ENCODE measurements at places on chromosomes 4 and X.

DNA sequence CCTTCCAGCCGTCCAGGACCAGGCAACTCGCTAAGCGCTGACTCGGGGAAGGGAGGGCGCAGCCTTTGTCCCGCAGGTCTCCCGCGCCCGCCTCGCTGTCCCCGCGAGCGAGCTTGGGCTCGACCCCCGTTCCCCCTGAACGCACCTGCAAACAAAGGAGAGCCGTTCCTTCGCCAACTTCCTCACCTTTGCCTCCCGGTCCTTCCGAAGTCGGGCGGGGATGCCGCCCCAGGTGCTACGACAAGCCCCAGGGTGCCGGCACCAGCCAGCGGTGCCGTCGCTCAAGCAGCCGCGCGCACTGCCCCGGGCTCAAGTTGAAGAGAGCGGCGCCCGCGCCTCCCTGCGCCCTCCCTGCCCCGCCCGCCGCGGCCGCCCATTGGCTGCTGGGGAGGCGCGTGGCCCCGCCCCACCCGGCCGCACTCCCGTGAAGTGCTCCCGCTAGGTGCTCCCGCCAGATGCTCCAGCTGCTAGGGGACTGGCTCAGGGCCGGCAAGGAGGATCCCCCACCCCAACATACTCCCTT is 107.1 kb downstream of the NSUN7 start:
- DNase-seq: no peak

DNA sequence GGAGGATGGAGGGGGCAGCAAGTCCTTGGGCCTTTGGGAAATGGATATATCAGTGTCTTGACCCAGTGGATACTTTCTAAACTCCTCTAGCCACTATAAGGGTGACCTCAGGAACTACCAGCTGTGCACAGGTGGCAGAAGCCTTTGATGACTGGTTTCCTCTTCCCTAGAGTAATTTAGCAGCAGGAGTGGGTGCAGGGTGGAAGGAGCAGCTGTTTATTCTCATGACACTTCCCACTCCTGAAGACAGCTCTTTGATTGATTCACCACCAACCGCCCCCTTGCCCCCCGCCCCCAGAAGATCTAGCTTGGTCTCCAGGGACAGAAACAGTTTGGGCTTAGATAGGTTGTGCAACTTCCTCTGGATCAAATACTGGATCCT is 63.0 kb downstream of the GPC3 start:
- no peak for DNase-seq

DNA sequence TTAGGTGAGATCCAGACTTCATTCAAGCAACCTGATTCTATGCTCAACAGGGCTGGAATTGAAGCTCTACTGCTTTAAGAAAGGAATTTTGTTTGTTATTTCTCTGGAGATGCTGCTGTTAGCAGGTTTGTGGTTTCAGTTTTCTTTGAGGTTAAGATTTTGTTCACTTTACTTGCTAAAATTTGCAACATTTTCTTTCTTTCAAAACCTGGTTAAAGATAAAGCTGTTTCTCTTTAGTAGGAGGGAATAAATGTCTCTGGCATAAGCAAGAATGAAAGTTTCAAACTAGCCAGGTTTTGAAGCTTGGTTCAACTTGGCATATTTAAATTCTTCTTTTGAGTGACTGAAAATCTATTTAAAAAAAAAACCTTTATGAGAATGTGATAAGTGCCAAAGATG is 660.6 kb upstream of the NR3C2 start:
- no peak for DNase-seq

DNA sequence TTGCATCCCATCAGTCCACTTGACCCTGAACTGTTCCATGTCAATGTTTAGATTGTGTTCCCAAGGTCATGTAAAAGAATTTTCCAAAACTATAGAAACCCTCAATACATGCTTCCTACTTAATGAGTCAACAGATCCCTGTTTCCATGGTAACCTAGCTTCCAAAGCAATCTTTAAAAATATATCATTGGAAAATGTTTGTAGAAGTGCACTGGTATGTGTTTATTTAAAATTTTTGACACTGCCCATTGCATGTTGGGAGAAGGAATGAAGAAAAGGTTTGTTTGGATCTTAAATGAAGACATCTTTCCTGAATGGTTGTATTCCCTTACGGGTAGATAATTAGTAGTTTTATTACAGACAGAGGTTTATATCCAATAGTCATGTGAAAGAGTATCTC is 345.3 kb downstream of the GABRG1 start:
- DNase-seq: no peak

DNA sequence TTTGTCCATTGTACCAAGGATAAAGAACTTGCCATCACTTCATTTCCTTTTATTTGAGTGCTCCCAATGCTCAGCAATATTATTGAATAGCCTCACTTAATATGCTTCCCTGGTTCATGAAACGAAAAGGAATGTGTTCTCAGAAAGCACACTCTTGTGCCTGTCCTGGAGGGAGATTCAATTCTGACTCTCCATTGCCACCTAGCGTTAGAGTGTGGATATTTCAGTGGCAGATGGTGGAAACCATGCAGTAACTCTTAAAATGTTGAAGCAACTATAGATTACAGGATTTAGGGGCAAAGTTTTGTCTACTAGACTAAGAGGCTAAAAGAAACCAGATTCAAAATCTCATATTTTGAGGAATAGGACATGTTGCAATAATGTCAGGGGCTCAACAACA is 36.0 kb downstream of the GAB3 start:
- DNase-seq: no peak

DNA sequence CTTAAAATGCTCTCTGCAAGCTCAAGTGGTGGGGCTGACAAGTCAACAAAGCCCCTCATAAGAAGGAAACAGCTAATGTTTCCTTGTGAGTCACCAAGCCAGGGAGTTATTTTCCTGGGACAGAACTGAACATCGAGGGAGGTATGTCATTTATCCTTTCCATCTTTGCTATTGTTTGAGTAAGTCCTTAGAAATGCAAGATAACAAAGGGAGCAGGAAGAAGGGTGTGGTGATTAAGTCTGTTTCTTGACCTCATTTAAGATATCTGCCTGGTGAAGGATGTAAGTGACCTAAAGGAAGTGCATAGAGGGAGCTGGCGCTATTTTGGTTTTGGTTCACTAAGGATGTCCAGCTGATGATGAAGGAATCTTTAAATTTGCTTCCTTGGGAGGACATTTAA is 39.9 kb downstream of the ATG4A start:
- no peak for DNase-seq

GRCh38 chr4:14726877-14727361 is 275.4 kb upstream of the CPEB2 start:
- DNase-seq: no peak

- DNase-seq: no peak
These were observed 91.0 kb downstream of the BEND2 start for GRCh38 chrX:18129690-18130089.

DNA sequence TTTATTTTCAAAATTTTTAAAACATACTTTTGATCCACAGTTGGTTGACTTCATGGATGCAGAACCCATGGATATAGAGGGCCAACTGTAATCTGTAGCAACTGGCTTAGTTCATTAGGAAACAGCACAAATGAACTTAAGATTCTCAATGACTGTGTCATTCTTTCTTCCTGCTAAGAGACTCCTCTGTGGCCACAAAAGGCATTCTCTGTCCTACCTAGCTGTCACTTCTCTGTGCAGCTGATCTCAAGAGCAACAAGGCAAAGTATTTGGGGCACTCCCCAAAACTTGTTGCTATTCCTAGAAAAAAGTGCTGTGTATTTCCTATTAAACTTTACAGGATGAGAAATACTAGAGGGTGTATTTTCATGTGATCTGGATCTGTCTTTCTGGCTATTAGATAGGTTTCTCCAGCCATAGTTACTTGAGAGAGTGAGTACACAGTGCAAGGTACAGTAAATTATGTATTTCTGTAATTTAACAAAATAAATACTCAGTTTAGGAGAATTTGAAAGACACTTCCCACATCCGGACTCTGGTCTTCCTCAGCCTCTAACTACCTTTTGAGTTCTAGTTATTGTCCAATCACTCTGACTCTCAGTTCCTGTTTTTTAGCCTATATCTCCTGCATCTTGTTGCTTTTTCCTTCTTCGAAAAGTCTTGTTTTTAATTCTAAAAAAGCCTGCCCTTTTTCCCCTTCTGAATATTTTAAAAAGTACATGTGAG is 21.8 kb downstream of the TLR2 start:
- DNase-seq: no peak

DNA sequence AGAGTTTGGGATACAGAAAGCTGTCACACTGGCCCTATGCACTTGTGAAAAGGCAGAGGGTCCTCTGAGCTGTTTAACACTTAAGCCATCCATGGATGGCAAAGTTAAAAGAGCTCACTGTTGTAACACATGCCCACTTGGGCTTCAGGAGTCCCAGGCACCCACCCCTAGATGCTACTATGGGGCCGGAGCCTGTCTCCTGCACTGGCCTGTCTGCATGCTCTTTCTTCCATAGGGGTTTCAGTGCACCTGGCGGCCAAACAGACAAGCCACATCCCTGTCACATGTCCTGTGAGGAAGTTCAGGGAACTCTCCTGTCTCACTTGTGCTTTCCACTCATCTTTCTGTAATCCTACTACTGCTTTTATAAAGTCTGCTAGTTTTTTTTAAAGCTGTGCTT is 2586.0 kb downstream of the PCDH7 start:
- DNase-seq: no peak

DNA sequence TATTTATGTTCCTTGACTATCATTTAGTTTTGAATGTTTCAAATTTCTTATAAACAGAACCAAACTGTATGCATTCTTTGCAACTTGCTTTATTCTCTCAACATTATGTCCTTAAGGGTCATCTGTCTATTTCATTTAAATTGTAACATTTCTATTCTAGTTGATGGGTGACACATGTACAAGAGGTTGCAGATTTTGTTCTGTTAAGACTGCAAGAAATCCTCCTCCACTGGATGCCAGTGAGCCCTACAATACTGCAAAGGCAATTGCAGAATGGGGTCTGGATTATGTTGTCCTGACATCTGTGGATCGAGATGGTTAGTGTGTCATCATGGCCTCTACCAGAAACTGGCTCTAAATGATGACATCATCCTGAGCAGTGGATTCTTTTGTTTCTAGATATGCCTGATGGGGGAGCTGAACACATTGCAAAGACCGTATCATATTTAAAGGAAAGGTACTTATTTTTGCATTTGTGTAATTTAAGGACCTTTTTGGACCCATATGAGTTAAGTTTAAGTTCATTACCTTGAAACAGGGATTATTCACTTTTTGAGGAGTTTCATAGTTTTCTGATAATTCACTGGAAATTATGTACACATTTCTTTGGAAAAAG is 6.1 kb downstream of the LIAS start:
- DNase-seq: no peak

DNA sequence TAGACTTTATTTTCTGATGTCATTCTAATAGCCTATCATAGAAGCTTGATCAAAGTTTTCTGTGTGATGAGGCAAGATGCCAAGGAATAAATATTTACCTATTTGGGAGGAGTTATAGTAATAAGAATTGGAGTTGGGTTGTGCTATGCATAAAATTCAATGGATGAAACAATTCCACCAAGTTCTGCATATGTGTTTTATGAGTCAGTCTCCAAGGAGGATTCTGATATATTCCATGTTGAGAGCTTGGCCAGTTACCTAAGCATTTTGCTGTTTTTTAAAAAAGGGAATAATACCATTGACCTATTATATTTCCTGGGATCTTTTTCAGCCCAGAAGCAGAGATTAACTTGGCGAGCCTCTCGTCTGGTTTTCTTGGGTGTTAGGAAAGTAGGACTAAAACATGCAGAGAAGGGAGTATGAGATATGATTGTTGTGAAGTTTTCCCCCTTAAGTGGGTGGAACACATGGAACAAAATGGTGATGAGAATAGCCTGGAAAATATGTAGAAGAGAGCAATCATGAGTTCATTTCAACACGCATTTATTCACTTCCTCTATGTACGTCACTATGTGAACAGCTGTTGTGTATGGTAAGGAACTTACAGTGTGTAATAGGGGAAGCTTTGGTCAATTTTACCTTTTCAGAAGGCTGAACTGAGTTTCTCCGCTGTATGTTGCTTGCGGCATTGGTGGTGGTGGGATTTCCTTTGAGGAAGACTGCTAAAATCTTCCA is 39.2 kb downstream of the POLA1 start:
- DNase-seq: no peak

DNA sequence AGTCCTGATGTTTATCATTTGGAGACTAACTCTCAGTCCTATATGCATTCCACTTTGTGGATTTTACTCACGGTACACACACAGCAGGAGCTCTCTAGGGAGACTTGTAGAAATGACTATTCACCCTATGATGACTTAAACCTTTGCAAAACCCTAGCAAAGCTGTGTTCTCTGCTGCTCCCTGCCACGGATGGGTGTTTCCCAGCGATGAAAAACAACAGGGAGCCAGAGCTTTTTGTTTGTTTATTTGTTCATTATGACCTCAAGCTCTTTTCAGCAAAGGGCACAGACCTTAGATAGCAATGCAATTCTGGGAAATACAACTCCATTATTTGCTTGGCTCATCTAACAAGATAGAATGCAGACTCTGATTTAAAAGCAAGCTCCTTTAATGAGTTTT is 156.6 kb downstream of the GRIA3 start:
- no peak for DNase-seq

GRCh38 chr4:102598762-102599374 is 97.7 kb downstream of the NFKB1 start:
- DNase-seq: no peak

GRCh38 chr4:173485164-173485563 is 44.9 kb downstream of the HAND2 start:
- DNase-seq: no peak

GRCh38 chr4:185839194-185839712 is 27.3 kb upstream of the SORBS2 start:
- no peak for DNase-seq

- DNase-seq: no peak
These were observed 38.7 kb upstream of the FGF2 start for GRCh38 chr4:122787940-122788339.

DNA sequence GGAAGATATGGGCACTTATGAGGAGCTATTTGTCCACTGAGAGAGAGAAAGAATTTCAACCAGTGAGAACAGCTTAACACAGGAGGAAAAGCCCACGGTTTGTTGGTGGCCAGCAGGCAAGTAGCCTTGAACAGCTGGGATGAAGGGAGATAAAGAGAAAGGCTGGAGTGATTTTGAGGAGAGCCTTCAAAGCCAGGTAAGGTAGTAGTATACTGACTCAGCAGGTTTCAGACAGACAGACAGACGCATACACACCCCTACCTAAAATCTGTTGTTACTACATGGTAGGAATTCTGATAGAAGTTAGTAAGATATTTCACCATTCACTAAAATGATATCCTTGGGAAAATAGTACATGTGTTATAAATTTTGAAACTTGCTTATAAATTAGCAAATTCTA is 60.5 kb downstream of the SEC24D start:
- no peak for DNase-seq

GRCh38 chrX:152177497-152178269 is 39.3 kb upstream of the MAGEA10 start:
- no peak for DNase-seq

GRCh38 chr4:43835869-43836268 is 612.7 kb downstream of the KCTD8 start:
- no peak for DNase-seq

DNA sequence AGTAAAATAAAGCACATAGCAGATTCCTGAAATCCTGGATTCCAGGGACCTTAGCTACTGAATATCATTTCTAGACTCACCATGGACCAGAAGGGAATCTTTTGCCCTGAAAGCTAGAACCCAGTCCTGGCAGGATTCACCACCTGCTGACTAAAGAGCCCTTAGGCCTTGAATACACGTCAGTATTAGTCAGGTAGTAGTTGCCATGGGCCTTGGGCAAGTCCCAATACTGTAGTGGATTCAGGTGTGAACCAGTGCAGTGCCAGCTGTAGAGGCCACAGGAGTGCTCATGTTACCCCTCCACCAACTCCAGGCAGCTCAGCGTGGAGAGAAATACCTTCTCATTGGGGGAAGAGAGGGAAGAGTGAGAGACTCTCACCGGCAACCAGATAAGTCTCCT is 64.1 kb upstream of the UBQLN2 start:
- DNase-seq: no peak
